HFFc6 (cell line): ENCODE measurements at places on chromosomes 5 and 9. TPM values are rescaled to one million over a fixed set of nuclear protein-coding genes. Genes with fewer than 3 reads are reported as not detected.

GRCh38 chr5:101212942-101213514 lies 309.9 kb upstream of the ST8SIA4 start:
- no peak overlapping the region for H3K4me3 ChIP-seq
- DNase-seq, result no peak
- H3K4me1 ChIP-seq, result no peaks in the 10 kb centered on the region
- no peaks in the 10 kb centered on the region; the same call in 1 of the 2 replicates for H3K36me3 ChIP-seq
- H3K27ac ChIP-seq, result no peak overlapping the region

- peak; percentile 8 for DNase-seq
- H3K4me1 ChIP-seq, result no peaks in the 10 kb centered on the region
- no peaks in the 10 kb centered on the region for H3K36me3 ChIP-seq
- H3K27me3 ChIP-seq, result peaks cover 3% of the 10 kb centered on the region; the same call in 1 of the 2 replicates
- H3K27ac ChIP-seq, result no peak overlapping the region
These were observed 603.8 kb downstream of the TLE4 start for GRCh38 chr9:80175286-80176150.

DNA sequence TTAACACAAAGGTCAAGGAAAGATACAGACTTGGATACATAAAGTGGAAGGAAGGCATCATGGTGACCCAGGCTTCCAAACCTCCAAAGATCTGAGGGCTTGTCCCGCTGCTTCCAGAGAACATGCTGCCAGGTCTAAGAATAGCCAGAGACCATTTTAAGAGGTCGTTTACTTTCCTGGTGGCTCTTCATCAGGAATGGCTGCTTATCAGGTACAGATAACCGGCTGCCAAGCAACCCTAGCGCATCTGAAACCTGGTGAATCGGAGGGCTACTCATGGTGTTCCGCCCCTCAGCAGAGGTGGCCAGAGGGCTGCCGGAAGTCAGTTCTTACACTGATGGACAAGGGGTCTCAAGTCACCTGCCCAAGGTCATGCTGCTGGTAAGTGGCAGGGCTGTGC lies 251.3 kb upstream of the DAP start:
- peaks cover 14% of the 10 kb centered on the region for H3K27me3 ChIP-seq
- H3K4me3 ChIP-seq, result no peak overlapping the region
- DNase-seq, result no peak
- no peak overlapping the region for H3K27ac ChIP-seq
- H3K4me1 ChIP-seq, result no peaks in the 10 kb centered on the region

SLC30A5 gene
- total RNA-seq, result 76.5 to 95.0 TPM (median 80.7 TPM) in 3 replicates

PRSS3 gene
- total RNA-seq, result 22.0 to 40.7 TPM (median 31.1 TPM) in 3 replicates

GRCh38 chr5:158212237-158212636 lies 353.3 kb upstream of the CLINT1 start:
- H3K4me3 ChIP-seq, result no peak overlapping the region
- H3K27ac ChIP-seq, result no peak overlapping the region
- H3K27me3 ChIP-seq, result peaks cover 2% of the 10 kb centered on the region
- no peak for DNase-seq

HMMR gene
- total RNA-seq, result 13.3 and 33.1 TPM in 2 replicates

DNA sequence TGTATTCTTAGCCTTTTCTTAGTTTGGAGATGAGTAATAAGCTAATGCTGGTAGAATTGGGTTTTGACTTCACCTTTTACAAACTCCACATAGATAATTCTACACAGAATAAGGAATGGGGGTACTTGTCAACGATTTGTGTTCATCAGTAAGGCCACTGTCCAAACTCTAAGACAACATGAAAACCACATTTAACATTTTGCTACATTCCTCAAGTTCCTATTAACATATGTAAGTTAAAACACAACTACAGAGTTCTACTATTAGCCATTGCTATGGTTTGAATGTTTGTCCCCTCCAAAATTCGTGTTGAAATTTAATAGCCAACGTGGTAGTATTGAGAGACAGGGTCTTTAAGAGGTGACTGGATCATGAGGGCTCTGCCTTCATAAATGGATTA lies 31.9 kb downstream of the MEIKIN start:
- no peak overlapping the region for H3K27ac ChIP-seq
- H3K27me3 ChIP-seq, result no peaks in the 10 kb centered on the region
- DNase-seq, result no peak
- no peak overlapping the region for H3K4me3 ChIP-seq

IFNB1 gene
- total RNA-seq, result not detected in 3 replicates

DNA sequence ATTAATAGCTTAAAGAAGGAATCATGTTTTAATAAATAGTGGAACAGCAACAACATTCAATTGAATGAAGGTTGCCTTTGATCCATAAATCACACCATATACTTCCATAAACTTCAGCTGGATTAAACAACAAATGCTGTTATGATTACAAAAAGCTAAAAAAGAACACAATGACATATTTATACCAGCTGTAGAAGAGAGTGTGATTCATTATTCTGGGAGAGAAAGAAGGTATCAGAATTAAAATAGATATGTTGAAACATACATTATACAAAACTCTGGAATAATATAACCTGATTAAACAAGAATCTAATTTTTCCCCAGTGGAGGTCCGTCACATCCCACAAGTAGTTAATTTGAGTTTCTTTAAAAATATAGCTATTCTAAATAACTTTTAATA lies 7.5 kb upstream of the RECK start:
- H3K36me3 ChIP-seq, result no peaks in the 10 kb centered on the region; the same call in 1 of the 2 replicates
- H3K27me3 ChIP-seq, result no peaks in the 10 kb centered on the region
- H3K4me1 ChIP-seq, result peaks cover 79% of the 10 kb centered on the region
- no peak for DNase-seq
- peak overlapping the region; percentile 80 for H3K27ac ChIP-seq

DNA sequence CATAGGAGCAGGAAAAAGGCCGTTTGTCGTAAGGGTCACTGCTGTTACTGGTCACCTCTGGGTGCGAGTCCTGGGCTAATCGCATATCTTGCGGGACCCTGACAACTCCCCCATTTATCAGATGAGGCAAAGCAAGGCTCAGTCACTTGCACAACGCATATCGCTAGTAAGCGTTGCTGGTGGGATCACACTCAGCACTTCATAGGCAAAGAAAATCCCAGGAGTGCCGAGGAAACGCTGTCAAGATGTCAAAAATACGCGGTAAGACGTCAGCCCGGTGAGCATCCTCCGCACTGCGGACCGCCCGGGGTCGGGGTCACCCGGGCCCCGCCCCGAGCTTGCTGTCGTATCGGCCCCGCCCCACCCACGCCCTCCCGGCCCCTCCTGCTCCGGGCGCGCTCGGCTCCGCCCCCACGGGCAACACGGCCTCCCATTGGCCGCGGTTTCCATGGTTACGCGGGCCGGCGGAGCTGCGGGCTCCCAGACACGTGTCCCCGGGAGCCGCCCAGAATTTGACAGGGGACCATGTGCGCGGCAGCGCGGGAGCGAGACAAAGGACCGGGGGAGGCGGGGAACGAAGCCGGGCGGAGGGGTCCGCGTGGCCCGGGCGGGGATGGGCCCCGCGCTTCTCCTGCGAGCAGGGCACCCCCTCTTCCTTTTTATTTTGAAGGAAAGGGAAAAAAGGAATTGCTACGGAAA lies 80.2 kb upstream of the IER5L start:
- H3K27me3 ChIP-seq, result peaks cover 49% of the 10 kb centered on the region
- peak; percentile 70 for DNase-seq
- no peak overlapping the region; the same call in 1 of the 2 replicates for H3K4me3 ChIP-seq
- no peak overlapping the region for H3K27ac ChIP-seq

SVEP1 gene
- 4.7 to 7.5 TPM (median 6.8 TPM) in 3 replicates for total RNA-seq

DNA sequence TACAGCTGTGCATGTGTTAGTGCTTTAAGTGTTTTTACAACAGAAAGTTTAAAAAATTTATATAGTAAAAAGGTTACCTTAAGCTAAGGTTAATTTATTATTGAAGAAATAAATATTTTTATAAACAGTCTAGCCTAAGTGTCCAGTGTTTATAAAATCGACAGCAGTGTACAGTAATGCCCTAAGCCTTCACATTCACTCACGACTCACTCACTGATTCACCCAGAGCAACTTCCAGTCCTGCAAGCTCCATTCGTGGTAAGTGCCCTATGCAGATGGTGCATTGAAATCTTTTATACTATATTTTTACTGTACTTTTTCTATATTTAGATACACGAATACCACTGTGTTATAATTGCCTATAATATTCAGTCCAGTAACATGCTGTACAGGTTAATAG lies 159.1 kb downstream of the ROR2 start:
- peaks cover 7% of the 10 kb centered on the region for H3K27me3 ChIP-seq
- no peaks in the 10 kb centered on the region for H3K36me3 ChIP-seq
- no peak overlapping the region for H3K4me3 ChIP-seq
- DNase-seq, result peak; percentile 40

DNA sequence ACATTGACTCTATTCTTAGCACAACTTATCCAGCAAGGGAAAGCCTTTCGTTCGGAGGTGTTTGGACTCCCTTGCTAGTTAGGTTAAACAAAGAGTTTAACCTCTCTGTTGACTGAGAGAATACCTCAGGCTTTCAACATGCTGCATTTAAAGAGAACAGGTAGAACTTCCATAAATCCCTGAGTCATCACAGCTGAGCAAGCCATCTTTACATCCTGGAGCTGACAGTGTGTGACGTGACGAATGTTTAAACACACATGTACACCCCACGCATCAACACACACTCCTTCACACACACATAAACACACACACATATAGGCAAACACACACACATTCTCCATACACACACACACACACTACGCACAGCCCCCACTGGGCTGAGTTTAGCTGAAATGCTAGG lies 152.8 kb downstream of the ADAMTS12 start:
- H3K4me3 ChIP-seq, result no peak overlapping the region
- H3K27ac ChIP-seq, result no peak overlapping the region
- peaks cover 2% of the 10 kb centered on the region; the same call in 1 of the 2 replicates for H3K27me3 ChIP-seq
- DNase-seq, result no peak

DNA sequence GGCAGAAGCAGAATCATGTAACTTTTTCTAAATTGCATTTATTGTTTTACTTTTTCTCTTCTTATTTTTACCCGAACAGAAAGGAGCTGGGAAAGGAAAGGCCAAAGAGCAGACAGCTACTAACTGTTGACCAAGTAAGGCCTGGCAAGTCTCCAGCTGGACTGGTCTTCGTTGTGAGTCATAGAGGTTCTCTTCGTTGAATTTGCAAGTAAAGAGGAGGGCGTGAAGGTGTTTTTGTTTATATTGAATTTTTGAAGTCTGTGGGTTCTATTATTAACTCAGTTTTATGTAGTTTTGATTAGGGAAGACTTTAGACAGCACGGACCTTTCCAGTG lies 416.5 kb upstream of the CCNH start:
- H3K4me3 ChIP-seq, result no peak overlapping the region
- DNase-seq, result no peak
- H3K36me3 ChIP-seq, result no peaks in the 10 kb centered on the region
- no peaks in the 10 kb centered on the region for H3K4me1 ChIP-seq
- H3K27me3 ChIP-seq, result no peaks in the 10 kb centered on the region

SURF2 gene
- total RNA-seq, result 16.7 to 21.1 TPM (median 19.5 TPM) in 3 replicates

- peaks cover 40% of the 10 kb centered on the region for H3K4me1 ChIP-seq
- H3K27ac ChIP-seq, result no peak overlapping the region
- H3K36me3 ChIP-seq, result no peaks in the 10 kb centered on the region
- peak overlapping the region; percentile 30; the same call in 1 of the 2 replicates for H3K4me3 ChIP-seq
- no peaks in the 10 kb centered on the region for H3K27me3 ChIP-seq
- DNase-seq, result peak; percentile 13
These were observed 323.4 kb downstream of the FBXL7 start for GRCh38 chr5:15823398-15823797.

DNA sequence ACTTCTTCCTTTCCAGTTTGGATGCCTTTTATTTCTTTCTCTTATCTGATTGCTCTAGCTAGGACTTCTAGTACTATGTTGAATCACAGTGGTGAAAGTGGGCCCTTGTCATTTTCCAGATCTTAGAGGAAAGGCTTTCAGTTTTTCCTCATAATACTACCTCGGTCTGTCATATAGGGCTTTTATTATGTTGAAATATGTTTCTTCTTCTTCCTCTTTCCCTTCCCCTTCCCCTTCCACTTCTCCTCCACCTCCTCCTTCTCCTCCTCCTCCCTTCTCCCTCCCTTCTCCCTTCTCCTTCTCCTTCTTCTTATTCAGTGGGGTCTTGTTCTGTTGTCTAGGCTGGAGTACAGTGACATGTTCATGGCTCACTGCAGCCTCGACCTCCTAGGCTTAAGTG lies 9.2 kb upstream of the TERT start:
- H3K36me3 ChIP-seq, result no peaks in the 10 kb centered on the region
- H3K27ac ChIP-seq, result no peak overlapping the region
- no peak for DNase-seq
- no peaks in the 10 kb centered on the region for H3K4me1 ChIP-seq

GRCh38 chr5:133750356-133750755 lies 138.0 kb upstream of the FSTL4 start:
- no peaks in the 10 kb centered on the region for H3K4me1 ChIP-seq
- H3K4me3 ChIP-seq, result no peak overlapping the region
- H3K27me3 ChIP-seq, result peaks cover 23% of the 10 kb centered on the region
- no peaks in the 10 kb centered on the region for H3K36me3 ChIP-seq

FBP1 gene
- total RNA-seq, result not detected in 3 replicates

SLC34A3 gene
- total RNA-seq, result not detected in 2 replicates

GRCh38 chr5:144522698-144523097 lies 352.0 kb downstream of the KCTD16 start:
- no peak overlapping the region for H3K27ac ChIP-seq
- H3K36me3 ChIP-seq, result peaks cover 8% of the 10 kb centered on the region
- no peak overlapping the region for H3K4me3 ChIP-seq
- DNase-seq, result no peak
